NCI-H1930 (cell line): ENCODE measurements at places on chromosomes 4 and X.

DNA sequence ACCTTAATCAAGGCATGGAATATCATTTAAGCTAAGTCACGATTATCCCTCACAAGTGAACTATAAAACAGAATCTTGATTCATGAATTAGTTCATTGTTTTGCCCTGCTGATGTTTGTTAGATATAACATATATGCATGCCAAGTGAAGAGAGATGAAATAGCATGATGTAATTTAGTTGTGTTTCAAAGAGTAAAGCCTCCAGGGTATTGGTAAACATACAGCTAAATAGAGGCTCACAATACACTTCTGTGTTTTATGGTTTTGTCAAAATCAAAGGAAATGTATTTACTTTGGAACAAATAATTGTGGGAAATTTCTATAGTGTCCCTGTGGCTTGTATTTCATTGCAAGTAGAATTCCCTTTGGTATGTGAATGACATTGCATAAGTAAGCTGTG lies 69.0 kb upstream of the LEF1 start:
- DNase-seq = no peak

DNA sequence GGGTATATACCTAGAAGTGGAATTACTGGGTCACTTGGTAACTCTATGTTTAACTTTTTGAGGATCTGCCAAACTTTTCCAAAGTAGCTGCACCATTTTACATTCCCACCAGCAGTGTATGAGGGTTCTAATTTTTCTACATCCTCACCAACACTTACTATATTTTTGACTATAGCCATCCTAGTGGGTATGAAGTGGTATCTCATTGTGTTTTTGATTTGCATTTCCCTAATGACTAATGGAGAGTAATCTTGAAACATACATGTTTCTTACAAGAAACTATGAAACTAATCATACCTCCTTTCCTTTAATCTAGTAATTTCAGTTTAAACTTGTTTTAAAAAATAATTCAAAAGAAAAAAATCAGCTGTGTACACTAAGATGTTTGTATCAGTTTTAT lies 17.9 kb downstream of the BCLAF3 start:
- no peak for DNase-seq

DNA sequence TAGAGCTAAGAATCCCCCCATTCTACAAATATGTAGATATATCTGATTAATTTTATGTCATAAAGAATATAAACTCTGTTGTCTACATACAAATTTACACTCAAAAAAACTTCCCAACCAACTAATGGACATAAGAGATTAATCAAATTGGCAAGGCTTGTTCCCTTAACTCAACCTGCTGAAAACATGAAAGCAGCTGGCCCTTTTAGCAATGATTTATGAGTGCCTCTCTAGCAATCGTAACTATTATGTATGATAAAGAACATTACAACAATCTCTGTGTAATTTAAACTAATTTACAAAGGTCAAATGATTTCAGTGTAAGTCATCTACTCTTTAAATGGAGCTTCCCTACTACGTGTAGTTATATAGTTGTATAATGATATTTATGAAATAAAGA lies 83.1 kb upstream of the FTHL17 start:
- DNase-seq = peak; percentile 53

DNA sequence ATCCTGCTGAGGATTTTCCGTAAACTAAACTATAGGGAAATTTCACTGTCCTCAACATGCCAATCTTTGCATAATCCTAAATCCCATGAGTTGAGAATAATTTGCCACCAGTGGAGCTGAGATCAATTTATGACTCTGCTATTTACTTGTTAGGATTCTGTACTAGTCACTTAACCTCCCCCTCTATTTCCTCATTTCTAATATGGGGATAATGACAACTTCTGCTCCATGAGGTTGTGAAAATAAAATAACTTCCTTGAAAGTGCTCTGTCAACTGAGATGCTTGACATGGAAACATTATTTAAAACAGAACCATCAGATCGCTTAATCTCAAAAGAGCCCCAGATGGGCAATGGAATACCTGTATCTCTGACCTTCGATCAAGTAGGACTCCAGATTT lies 2.6 kb upstream of the FGF16 start:
- no peak for DNase-seq

DNA sequence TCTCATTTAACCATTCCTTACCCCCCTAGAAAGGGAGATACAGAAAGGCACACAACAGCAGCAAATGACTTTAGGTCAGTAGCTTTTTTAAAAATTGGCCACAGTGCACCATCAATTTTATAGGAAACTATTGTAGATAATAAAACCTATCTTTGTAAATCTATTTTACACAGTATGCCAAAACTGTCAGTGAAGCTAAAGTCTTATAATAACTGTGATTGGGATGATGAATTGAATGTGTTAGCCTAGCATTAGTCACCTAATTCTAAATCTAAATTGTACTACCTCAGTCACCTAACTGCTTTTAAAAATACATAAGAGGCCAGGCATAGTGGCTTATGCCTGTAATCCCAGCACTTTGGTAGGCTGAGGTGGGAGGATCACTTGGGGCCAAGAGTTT lies 44.2 kb downstream of the SH3RF1 start:
- no peak for DNase-seq

DNA sequence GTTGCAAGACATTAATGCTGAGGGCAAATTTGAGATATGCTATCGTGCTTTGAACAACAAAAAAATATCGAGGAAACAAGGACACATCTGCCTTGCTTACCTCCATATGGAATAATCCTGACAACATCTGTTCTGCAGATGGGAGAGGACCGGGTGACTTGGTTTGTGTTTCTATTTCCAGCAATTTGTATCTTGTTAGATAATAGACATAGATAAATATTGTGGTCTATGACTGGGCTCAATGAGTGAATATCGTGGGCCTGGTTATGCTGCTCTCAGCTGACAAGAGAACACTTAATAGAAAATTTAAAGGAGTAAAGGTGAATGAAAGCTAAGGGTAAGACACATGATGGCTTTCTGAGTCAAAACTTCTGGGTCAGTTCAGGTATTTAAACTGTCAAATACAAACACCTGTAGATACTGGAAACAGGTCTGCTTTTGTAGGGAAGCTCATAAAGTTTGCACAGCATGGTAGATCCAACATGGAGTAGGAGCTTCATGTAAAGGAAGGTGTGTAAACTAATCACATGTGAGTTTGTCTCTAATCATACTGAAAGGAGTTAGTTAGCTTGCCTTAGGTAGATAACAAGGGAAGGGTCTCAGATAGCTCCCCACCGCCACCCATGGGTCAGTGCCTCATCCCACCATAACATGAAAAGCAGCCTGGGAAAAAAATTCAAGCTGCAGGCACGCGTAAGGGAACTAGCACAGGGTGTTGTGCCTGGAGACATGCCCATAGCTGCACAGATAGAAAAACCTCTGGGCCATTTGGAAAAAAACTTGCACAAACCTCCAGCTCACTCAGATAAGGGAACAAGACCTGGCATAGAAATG lies 904.1 kb upstream of the EPHA5 start:
- no peak for DNase-seq

DNA sequence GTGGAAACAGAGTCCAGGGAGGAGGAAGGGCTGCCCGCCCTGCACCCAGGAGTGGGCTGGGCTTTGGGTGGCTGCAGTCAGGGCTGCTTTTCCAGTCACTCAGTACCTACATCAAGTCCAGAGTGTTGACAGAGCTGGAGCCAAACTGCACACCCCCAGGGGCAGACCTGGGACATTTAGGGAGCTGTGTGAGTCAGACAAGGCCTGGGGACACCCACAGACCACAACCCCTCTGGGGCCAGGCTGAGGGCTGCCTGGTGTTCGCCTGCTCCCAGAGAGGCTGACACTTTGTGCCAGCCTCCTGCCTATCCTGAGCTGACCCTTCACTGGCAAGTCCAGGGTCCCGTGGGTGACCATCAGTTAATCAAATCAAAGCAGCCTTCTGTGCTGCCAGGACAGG lies 240.0 kb downstream of the BCOR start:
- no peak for DNase-seq
